ENCODE measurements at places on chromosomes 13 and 19.
A peak's percentile ranks its signal among the peaks of the same experiment; 100 is the strongest.

DNA sequence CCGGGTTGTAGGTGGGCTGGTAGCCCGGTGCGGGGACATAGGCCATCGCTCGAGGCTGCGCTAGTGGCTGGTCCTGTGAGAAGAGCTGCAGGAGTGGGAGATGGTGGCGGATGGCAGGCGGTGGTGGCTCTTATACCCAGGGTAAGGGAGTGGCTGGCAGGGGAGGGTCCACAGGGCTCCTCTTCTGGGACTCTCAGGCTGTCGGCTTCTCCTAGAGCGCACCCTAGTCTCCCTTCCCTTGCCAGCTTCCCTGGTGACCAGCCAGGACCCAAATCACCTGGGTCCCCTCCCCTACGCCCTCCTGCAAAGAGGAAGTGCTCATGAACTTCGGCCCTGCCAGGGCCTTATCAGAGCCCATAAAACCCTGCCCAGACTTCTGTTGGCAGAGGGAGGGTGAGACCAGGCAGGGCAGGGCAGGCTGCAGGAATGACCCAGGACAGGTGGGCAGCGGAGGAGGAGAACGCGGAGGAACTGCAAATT is at the start of gene LGALS4:
LGALS4 (minus strand) TSS at position 105 of the 480 bp plus-strand sequence; CDS start at position 46, 59 bp downstream.
- no peak for DNase-seq

DNA sequence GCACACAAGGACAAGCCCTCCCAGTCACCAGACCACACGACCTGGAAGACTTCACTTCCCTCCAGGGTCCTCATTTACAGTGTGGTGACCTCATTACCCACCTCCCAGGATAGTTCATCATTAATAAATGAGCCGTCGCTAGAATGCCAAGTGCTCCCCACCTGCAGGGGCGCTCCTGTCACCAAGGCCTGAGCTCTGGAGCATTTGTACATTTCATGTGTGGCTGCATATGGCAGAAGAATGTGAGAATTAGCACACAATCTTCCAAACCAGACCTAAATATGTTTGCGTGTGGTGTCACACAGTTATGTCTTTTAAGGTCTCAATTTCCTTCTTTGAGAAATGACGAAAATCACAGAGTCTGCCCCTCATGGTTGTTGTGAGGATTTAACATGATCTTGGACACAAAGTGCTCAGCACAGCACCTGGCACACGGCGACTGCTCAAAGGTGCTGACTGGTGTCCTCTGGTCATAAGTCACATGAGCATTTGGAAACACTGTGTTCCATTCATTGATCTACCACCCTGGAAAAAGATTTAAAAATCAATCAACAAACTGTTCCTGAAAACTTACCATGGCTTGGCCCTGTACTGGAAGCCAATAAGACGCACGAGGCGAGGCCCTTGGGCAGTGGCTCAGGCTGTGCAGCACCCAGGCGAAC is 150.6 kb upstream of the SPACA7 start:
- no peak for DNase-seq

DNA sequence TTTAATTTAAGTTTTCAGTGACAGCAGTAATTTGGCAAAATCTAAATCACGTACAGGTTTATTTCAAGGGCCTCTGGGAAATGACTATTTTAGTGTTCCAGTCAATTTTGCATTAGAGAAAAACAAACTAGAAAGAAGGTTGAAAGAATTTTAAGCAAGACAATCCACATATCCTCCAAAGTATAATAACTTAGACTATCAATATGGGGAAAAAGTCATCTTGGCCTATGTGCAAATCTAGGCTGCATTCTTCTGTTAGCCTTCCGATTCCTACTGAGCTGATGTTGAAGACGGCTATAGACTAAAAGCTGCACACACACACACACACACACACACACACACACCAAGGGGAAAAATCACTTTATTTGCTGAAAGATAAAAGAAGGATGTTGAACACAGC is 81.3 kb downstream of the SLITRK6 start:
- no peak for DNase-seq

DNA sequence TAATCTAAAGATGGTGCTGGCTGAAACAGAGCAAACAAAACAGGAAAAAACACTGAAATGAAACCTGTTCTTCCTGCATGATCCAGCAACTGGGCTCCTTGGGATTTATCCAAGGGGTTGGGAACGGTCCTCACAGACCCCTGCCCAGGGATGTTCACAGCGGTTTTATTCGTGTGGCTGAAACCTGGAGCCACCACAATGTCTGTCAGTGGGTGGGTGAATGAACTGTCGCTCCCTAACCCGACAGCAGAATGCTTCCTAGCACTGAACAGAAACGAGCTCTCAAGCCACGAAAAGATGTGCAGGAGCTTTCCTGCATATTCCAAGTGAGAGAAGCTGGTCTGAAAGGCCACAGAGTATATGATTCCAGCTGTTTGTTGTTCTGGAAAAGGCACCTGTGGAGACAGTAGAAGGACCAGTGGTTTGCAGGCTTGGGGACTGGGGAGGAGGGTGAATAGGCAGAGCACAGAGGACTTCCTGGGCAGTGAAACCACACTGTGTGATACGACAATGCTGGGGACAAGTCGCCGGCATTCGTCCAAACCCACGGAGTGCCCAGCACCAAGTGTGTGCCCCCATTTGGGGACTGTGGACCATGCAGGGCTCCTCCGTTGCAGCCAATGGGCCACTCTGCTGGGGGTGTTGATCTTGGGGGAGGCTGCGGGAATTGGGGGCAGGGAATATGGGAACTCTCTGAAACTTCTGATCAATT is 73.9 kb downstream of the TEX29 start:
- DNase-seq: no peak

DNA sequence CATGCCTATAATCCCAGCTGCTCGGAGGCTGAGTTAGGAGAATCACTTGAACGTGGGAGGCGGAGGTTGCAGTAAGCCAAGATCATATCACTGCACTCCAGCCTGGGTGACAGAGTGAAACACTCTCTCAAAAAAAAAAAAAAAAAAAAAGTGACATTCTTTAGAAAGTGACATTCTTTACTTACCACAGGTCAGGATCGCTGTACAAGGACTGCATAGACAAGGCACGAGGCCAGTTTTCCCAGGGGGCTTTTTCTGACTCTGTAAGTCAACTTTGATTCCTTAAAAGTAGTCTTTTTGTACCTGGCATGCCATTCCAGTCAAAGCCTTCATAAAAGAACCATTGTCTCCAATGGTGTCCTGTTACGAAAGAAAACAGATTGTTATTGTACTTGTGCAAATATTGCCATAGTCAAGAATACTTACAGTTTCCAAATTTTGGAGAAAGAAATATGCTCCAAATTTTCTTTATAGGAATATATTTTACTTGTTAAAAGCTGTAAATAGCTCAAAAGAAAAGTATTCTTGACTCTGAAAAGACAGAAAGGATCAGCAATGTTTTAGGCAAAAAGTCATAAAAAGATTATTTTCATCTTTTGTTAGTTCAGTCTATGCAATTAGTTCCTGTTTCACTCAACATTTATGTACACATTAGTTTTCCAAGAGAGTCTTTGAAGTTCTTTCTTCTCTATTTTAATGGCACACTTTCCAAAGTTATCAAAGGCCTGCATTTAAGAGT is 39.3 kb downstream of the CEACAM1 start:
- DNase-seq: no peak

- no peak for DNase-seq
Observed at GRCh38 chr13:31521435-31521834, 217.9 kb upstream of the RXFP2 start.

DNA sequence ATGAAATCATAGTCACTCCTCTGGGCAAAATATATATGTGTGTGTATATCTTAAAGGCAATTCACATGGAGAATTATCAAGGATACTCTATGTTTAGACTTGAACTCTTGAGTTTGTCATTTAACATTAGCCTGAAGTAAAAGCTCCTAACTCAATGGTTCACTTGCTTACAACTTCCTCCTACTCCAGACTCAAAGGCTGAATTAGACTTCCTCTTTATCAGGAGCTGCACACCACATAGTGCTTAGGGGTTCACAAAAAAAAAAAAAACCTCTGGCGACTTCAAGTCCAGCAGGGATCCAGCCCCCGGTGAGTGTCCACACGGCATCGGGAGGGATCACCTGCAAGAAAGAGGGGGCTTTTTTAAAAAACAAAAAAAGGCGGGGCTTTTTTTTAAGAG is 68.2 kb upstream of the LSM14A start:
- DNase-seq: no peak

GRCh38 chr13:21242236-21242635 is 65.8 kb downstream of the MRPL57 start:
- no peak for DNase-seq

DNA sequence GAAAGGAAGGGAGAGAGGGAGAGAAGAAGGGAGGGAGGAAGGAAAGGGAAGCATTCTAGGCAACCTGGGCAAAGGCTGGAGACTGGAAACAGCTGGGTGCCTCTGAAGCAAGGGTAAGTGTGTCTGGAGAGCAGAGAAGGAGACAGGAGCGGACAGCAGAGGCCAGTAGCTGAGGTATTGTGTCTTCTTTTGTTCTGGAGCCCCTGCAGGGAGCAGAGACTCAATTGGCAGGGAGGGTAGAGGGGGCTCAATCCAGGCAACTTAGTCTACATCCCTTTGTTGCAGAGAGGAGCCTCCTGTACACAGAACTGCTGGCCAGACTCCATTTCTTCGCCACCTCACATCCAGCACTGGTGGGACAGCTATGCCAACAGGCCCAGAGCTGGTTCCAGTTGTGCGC is 53.2 kb downstream of the NWD1 start:
- no peak for DNase-seq

GRCh38 chr19:11198769-11199424 is 1.6 kb upstream of the KANK2 start:
- no peak for DNase-seq

DNA sequence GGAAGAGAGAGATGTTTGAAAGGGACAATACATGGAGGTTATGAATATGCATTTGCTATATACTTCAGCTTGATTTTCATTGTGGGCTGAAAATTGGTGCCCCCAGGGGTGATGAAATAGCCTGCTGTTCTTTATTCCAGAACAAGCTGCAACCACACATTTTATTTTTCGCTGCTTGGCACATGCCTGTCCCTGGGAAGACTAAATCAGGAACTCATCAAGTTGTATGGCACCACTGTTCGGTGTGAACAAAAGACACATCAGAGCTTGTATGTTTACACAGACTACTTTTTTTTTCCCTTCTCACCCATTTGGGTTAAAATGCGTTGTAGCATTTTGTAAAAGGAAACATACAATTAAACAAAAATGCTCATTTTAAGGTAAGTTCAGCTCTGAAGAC is 230.7 kb downstream of the NALCN start:
- no peak for DNase-seq

- DNase-seq: peak; percentile 80
Observed at GRCh38 chr19:17327654-17328516, 6.8 kb downstream of the ANO8 start.

Measured in renal pelvis (tissue), 12 donors.